Urinary bladder (tissue), 4 donors: ENCODE measurements at places on chromosomes 1 and 21.

DNA sequence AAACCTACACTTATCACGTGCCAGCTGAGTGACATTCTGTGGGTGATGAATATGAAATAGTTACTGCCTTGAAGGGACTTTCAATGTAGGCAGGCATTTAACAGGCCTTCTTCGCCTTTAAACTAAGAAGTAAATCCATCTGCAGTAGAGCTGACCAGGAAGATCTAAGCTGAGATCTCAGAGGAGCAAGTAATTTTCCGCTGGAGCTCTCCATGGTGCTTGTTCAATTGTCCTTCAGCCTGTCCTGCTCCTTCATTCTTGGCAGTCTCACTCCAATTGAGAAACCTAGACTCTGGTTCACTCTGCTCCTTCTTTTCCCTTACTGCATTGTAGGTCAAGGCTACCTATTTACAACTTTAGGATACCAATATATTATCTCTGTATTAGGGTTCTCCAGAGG is 183.5 kb downstream of the HMCN1 start:
- no peak for DNase-seq

DNA sequence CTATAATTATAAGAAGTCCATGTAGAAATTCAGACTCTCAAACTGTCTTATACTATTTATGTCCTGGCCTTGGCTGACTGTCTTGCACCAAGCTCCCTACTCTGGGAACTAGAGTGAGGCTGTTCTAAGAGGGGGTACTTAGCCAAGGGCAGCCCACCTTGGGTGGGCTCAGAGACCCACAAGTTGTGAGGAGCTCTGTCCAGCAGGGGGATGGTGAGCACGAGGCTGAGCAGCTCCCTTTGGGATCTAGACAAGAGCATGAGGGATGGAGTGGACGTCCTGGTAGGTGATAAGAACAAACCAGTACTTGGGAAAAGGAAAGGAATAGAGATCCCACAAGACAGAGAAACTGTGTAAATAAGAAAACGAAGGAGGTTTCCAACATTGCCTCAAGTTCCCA is 127.1 kb upstream of the SLC44A3 start:
- no peak for DNase-seq

DNA sequence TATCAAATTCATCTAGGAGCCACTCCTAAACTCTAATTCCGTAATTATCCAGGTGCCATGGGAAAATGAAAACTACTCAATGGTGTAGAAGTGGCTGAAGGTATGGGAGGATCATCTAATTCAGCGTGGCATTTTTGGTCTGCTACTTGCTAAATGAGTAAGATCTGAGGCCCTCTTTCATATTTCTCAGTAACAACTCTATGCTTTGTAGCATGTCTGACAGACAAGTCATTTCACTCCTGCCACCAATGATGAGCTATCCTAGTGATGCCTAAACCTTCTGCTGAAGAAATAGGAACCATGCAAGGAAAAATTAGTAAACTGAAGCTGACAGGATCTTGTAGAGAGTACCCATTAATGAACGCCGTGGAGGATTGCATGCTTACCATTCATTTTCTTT is 145.3 kb downstream of the NTNG1 start:
- DNase-seq, result no peak

GRCh38 chr1:183932412-183932811 is 105.1 kb downstream of the COLGALT2 start:
- DNase-seq, result peak; percentile 40

GRCh38 chr1:33268927-33269610 is 12.8 kb downstream of the ZNF362 start:
- DNase-seq, result no peak

GRCh38 chr1:64062529-64062928 is 140.9 kb upstream of the UBE2U start:
- no peak for DNase-seq

GRCh38 chr1:20837554-20838192 is 50.6 kb upstream of the HP1BP3 start:
- no peak for DNase-seq

DNA sequence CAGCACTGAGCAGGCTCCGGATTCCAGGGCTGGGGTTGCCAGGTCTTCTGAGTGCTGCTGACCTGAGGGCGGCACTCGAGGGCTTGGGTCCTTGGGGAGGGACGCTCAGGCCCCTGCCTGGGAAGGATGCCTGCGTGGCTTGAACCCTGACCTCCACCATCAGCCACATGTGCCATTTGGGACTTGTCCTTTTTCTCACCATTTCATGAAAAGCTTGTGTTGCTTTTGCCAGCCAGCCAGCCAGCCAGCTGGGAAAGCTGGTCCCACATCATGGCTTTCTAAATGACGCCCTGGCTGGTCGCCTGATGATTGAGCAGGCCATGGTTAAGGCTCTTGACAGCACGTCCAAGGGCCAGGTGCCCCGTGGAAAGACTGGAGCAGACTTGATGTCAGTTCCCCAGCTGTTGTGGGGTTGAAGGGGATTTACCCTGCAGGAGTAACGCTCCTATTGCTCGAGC is 168.7 kb downstream of the CAMTA1 start:
- no peak for DNase-seq

DNA sequence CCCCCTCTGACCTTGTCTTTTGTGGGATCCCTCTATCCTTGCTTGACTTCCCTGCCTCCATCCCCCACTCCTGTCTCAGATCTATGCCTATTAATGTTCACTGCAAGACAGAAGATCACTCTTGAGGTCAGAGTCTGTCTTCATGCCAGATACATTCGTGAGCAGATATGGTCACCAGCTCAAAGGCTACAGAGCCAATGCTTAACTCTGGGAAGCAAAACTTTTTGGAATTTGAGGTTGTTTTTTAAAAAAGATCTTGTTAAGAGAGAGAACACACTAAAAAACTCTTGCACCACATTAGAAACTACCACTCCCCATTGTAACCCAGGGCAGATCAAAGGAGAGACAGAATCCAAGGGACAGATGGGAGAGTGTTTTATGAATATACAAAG is 17.1 kb upstream of the A3GALT2 start:
- no peak for DNase-seq

DNA sequence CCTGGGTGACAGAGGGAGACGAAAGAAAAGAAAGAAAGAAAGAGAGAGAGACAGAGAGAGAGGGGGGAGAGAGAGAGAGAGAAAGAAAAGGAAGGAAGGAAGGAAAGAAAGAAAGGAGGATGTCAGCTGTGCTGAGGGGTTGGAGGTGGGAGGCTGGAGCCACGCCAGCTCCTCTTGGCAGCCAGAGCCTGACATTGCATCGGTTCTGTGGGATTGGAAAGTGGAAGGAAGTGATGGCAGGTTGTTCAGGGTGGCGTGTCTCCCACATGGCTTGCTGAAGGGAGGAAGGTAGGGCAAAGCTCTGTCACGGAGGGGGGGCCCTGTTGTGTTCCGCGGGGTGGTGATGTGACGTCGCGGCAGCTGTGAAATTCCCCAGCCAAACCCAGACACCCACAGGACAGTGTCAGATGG is 30.7 kb downstream of the EIF2D start:
- DNase-seq, result no peak

DNA sequence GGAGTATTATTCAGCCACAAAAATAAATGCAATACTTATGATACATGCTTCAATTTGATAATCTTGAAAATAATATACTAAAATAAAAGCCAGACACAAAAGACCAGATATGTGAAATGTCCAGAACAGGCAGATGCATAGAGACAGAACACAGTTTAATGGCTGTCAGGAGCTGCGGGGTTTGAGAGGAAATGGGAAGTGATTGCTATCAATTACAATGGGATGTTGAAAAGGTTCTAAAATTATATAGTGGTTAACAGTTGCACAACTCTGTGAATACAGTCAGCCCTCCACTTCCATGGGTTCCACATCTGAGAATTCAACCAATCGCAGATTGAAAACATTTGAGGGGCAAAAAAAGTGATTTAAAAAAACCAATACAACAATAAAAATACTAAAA is 54.0 kb downstream of the LTN1 start:
- no peak for DNase-seq

DNA sequence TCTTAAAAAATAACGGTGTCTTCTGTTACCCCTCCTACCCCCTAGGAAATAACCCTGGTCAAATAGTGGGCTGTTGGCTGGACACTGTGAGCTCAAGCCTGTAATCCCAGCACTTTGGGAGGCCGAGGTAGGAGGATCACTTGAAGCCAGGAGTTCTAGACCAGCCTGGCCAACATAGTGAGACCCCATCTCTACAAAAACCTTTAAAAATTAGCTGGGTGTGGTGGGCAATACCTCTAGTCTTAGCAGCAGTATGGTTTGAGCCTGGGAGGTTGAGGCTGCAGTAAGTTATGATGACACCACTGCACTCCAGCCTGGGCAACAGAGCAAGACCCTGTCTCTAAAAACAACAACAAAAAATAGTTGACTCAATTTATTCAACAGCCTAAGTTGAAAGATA is 453.7 kb downstream of the SIPA1L2 start:
- no peak for DNase-seq
